ENCODE measurements at places on chromosomes 7 and 10.
A peak's percentile ranks its signal among the peaks of the same experiment; 100 is the strongest.

- no peak for DNase-seq
Observed at GRCh38 chr10:12757351-12757750, 244.2 kb downstream of the CCDC3 start.

DNA sequence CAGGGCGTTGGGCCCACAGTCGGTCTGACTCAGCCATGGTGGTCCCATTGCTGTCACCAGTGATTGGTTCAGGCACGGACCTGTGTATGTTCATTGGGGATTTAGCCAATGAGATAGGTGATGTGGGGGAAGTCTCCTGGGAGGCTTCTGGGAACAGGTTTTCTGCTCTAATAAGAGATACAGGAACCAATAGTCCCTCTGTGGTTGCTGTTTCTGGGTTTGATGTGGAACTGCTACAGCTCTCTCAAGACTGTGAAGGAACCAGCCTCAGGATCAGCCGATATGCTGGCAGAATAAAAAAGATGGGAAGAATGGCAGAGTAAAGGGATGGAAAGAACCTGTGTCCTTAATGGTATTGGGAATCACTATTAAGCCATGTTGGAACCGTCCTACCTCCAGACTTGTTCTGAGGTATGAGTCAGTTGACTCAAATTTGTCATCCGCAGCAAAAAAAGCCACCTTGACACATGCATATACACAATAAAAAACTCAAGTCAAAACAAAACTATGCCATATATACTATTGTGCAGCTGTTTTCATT is 70.6 kb downstream of the MCMBP start:
- DNase-seq, result no peak

- peak; percentile 40 for DNase-seq
Observed at GRCh38 chr7:50614721-50615518, 49.7 kb upstream of the DDC start.

GRCh38 chr7:148142660-148143248 is 447.8 kb upstream of the C7orf33 start:
- DNase-seq, result no peak

- DNase-seq, result no peak
Observed at GRCh38 chr10:113059371-113059780, 109.3 kb downstream of the TCF7L2 start.

DNA sequence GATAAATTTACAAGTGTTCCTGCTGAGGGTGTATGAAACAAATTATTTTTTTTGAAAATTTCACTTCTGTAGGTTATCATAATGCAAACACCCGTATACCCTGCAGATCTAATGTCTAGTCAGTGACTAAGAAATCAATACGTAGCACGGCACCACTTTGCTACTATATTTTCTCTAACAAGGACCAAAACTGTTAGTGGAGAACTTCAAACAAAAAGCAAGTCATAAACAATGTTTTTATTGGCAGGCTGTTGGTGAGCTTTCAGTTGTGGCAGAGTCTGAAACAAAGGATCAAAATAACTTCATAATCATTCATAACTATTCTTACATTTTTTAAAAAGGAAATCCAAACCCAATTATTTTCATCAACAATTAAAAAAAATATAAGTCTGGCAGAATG is 11.8 kb downstream of the SEM1 start:
- DNase-seq, result no peak

GRCh38 chr10:6173203-6173602 is 29.5 kb upstream of the PFKFB3 start:
- peak; percentile 80 for DNase-seq

DNA sequence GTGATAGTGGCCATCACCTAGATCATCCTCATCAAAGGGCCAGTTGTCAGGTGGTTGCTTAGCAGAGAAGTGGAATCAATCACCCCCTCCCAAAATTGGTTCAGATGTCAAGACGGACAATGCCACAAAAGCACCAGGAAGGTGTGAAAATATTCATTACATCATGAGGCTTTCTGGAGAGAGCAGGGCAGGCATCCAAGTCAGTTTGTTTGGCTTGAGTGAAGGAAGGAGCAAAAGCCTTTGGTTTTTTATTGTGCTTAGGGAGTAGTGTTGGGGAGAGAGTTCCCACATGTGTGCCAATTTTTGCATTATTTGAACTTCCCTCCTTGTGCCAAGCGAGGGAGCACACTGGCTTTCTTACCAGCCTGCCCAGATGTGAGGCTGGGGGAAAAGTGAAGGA is 1082.9 kb downstream of the LRMDA start:
- DNase-seq, result no peak

Measured in CD8-positive, alpha-beta T cell (primary cell).